ENCODE measurements at places on chromosomes 12 and 14.

- peak; percentile 96 for DNase-seq
Observed at GRCh38 chr14:68979021-68979721, at the start of gene ACTN1. Gene ACTN1, minus strand, starts transcription at chr14:68979302. Its CDS starts 246 bp downstream, at chr14:68979056.

DNA sequence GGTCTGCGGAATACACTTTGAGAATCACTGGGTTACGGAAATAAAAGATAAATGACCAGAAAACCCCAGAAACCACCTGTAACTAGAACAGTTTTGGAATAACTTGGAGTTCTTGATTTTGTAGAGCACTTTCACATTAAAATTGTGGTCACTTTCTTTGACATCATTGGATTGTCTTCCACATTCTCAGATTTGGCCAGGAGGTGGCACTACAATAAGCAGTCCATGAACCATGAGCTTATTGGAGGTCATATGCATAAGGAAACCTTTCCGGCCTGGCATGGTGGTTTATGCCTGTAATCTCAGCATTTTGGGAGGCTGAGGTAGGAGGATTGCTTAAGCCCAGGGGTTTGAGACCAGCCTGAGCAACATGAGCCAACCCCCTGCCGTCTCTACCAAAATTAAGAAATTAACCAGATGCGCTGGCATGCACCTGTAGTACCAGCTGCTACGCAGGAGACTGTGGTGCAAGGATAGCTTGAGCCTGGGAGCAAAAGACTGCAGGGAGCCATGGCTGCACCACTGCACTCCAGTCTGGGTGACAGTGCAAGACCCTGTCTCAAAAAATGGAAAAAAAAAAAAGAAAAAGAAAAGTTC, 107.7 kb upstream of the CAND1 start:
- DNase-seq = peak; percentile 51

DNA sequence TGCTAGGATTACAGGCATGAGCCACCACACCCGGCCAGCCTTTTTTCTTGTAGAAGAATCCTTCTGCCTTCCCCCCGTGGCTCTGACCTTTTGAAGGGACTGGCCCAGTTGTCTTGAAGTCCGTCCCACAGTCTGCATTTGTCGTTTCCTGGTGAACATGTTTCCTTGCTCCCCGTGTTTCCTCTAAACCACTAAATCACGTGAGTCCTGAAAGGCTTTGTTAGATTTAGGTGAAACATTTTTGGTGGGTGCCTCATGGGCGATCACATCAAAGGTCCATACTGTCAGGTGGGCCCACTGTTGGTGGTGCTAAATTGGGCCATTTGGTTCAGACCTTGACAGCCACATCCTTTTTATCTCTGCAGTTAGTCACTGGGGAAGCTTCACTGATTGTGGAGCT, 26.3 kb downstream of the MLXIP start:
- no peak for DNase-seq

DNA sequence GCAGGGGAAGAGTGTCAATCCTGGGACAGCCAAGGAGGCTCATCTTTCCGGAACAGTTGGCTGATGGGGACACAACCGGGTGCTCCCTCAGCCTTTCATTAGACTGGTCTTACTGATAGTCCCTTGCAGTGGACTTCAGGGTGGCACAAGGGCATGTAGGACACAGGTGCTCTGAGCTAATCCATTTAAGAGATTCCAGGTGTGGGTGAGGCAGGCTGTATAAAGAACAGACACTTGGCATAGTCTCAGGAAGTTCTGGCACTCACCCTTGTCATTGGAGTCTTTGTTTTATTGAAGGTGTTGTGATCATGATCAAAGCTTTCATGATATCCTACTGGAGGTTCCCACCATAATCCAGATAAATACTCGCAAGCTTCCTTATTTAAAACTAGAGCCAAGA, 341.6 kb downstream of the EMP1 start:
- no peak for DNase-seq

DNA sequence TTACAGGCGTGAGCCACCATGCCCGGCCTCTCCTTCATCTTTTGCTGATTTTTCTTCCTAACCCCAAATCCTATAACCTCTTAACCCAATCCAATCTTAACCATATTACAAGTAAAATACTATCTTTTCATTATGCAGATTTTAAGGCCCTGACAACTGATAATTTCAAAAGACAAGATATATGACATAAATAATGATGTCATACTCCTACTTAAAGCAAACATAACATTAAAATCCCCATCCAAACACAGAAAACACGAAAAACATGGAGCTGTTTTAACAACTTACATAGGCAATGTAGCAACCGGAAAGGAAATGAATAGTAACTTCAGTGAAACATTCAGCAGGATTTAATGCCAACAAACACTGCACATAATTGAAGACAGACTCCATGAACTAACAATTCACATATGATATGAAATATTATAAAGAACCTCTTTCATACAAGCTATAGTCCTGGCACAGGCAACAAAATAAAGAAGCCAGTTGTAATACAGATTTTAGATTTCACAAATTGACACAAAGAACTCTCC, 21.5 kb downstream of the USP44 start:
- no peak for DNase-seq

- no peak for DNase-seq
Observed at GRCh38 chr12:93758801-93759373, 81.7 kb downstream of the CRADD start.
